ENCODE measurements at places on chromosomes 11 and 22.
A peak's percentile ranks its signal among the peaks of the same experiment; 100 is the strongest.

DNA sequence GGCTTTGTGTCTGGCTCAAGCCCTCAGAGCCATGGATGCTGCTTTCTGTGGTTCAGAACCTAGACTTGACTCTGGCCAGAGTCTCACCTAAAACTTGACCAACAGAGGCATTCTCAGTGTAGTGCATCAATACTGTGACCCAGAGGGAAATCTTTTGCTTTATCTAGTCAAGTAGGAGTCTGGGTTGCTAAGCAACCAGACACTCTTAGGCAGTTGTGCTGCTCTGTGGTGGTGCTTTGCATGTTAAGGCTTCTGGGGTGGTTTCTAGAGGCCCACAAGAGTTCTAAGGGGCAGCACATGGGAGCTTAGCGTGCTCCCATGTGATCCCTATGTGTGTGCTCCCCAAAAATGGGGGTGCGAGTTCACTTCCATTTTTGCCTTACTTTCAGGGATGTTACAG lies 224.6 kb upstream of the PLET1 start:
- DNase-seq: no peak

GRCh38 chr22:50633771-50634170 lies 5.8 kb upstream of the ARSA start:
- DNase-seq: no peak

DNA sequence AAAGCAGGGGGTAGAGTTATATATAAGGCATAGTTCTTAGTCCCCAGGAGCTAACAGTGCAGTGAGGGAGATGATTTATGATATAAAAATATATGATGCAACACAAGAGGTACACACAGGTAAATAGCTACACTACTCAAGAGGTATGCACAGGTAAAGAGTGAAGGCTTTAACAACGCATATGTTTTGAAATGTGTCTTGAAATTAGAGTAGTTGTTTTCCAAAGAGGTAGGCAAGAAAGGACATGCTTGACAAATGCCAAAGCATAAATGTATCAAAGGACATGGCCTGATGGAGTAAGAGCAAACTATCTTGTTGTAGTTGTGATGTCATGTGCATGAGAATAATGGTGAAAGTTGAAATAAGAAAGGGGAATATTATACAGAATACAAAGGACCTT lies 104.3 kb upstream of the C11orf87 start:
- DNase-seq: no peak

GRCh38 chr22:19109198-19110063 lies 12.8 kb downstream of the DGCR2 start:
- peak; percentile 73 for DNase-seq

GRCh38 chr11:131064373-131064991 lies 148.2 kb upstream of the SNX19 start:
- peak; percentile 39 for DNase-seq

DNA sequence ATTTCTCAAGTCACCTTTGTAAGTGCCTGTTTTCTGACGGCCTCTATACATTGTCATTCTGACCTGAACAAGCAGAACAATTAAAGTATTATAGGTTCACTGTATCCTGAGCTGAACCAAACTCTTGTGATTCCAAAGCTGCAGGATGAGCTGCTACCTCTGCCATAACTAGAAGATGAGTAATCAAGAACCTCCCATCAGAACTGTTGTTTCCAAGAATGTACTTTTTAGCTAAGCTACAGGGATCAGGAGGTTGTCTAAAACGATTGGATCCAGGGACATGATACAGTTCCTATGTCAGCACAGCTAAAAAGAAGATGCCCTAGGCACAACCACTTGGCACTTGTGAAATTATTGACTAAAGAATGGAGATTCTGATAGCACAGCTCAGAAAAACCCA lies 288.4 kb upstream of the CCDC90B start:
- DNase-seq: no peak

DNA sequence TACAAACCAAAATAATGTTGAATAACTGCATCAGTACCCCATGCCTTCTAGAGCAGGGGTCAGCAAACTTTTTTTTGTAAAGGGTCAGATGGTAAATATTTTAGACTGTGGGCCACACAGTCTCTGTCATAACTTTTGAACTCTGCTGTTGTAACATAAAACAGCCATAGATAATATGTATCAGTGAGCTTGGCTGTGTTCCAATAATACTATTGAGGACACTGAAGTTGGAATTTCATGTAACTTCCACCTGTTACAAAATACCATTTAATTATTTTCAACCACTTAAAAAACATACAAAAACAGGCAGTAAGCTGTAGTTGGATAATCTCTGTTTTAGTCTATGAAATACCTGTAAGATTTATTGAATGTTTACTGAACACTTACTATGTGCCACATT lies 55.2 kb downstream of the PICALM start:
- DNase-seq: no peak

GRCh38 chr11:107271425-107271824 lies 186.2 kb downstream of the CWF19L2 start:
- no peak for DNase-seq
